ENCODE measurements at places on chromosomes 3 and 15. TPM values are rescaled to one million over a fixed set of nuclear protein-coding genes. Genes with fewer than 3 reads are reported as not detected.

Gene EMC7
- total RNA-seq = 40.5 TPM

- DNase-seq = no peak
These were observed 86.0 kb upstream of the GALNT15 start for GRCh38 chr3:16088496-16088895.

Gene ADAMTS17
- total RNA-seq = 20.6 TPM

DNA sequence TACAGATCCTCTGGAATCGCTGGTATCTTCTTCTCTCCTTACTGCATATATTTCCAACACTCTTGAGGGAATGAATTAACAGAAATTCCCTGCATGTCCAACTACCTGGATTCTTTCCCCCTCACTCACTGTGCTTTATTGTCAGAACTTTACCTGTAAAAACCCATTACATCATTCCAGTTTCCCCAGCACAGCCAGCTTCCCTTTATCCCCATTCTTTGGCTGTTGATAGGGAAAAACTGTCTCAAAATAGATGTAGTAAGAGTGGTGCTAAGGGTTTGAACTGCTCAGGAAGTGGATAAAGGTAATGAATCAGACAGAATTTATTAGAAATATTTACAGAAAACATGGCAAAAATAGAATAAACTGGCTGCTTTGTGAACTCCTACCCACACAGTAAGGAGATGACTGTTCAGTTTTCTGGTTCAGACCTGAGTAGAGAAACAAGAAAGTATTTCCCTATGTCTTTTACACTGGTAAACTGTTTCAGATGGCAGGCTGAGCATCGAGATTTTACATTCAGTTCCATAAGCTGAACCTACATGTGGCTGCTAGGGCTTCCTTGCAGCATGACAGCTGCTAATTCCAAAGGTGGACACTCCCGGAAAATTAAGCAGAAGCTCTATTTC is 188.4 kb downstream of the CPNE4 start:
- DNase-seq = no peak

Measured in spinal cord (tissue), 10 donors.